ENCODE measurements at places on chromosomes 3 and 15. TPM values are rescaled to one million over a fixed set of nuclear protein-coding genes. Genes with fewer than 3 reads are reported as not detected.
A peak's percentile ranks its signal among the peaks of the same experiment; 100 is the strongest.

Gene FOXB1
- total RNA-seq, result 0.50 TPM

- H3K4me1 ChIP-seq, result no peaks in the 10 kb centered on the region
- H3K36me3 ChIP-seq, result no peaks in the 10 kb centered on the region
- H3K4me3 ChIP-seq, result no peak overlapping the region
- DNase-seq, result peak; percentile 8
- no peak overlapping the region for H3K27ac ChIP-seq
- no peaks in the 10 kb centered on the region for H3K27me3 ChIP-seq
Observed at GRCh38 chr3:38577371-38578080, 72.0 kb downstream of the SCN5A start.

DNA sequence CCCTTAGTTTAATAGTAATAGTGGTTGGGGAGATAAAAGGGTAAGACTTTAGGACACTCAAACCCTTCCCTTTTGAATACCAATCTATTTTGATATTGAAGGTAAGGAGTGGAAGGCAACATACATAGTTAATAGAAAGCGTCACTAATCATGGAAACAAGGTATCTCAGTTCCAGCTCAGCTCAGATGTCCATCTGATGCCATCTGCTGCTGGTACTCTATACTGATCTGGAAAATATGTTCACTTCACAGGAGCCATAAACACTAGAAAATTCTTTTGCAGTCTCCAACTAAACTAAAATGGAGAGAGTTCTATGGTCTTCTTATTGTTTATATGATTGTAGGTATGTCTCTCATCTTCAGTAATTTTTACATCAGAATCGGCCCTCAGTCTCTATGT is 1777.1 kb downstream of the OTOL1 start:
- DNase-seq, result no peak
- H3K4me1 ChIP-seq, result no peaks in the 10 kb centered on the region

DNA sequence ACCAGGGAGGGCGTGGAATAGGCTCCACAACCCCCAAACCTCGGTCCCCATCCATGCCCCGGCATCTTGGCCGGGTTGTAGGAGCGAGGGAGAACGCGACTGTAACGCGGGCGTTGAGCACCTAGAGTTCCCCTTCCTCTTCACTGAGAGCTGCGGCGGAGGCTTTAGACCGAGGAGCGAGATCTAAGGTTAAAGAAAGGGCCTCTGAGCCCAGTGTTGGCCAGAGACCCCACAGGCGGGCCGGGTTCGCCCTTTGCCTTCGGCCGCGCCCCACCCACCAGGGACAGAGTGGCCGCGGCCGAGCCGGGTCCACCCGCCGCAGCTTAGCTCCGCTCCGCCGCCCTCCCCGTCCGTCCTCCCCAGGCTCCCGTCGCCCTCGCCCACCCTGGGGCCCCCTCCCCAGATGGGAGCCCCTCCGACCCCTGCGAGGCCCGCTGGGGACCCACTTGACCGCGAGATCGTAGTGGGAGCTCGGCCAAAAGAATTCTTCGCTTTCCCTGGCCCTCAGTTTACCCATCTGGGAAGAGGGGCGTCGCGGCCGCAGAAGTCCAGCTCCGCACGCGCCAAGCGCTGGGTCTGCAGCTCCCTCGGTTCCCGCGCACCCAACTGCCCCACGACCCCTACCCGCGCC is 425 bp downstream of the ANPEP start:
- peaks cover 30% of the 10 kb centered on the region for H3K27me3 ChIP-seq
- peaks cover 14% of the 10 kb centered on the region for H3K36me3 ChIP-seq

Gene SCG5
- 2.8 TPM for total RNA-seq

DNA sequence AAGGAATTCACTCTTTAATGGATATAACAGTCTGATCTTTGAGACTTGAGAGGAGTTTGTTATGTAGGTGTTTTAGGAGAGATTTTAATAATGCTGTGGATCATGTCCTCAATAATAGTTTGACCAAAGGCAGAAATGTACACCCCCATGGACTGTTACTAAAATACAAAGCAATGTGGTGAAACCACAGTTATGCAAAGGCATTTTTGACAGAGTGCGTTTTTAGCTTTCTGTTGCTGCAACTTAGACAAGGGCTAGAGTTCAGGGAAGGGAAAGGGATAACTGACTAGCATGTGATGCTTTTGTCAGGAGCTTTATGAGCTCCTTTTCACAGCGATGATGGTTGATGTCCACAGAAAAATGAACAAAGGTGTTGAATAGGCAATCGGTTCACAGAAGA is 3.6 kb upstream of the STARD5 start:
- peaks cover 2% of the 10 kb centered on the region for H3K36me3 ChIP-seq
- H3K27me3 ChIP-seq, result no peaks in the 10 kb centered on the region
- H3K4me3 ChIP-seq, result no peak overlapping the region
- peaks cover 36% of the 10 kb centered on the region for H3K4me1 ChIP-seq
